Calu3 (cell line): ENCODE measurements at places on chromosomes 12 and 14.

GRCh38 chr14:52253503-52253902 lies 14.0 kb upstream of the PTGDR start:
- DNase-seq: no peak

- DNase-seq: no peak
Observed at GRCh38 chr14:55294603-55295002, 23.4 kb downstream of the FBXO34 start.

DNA sequence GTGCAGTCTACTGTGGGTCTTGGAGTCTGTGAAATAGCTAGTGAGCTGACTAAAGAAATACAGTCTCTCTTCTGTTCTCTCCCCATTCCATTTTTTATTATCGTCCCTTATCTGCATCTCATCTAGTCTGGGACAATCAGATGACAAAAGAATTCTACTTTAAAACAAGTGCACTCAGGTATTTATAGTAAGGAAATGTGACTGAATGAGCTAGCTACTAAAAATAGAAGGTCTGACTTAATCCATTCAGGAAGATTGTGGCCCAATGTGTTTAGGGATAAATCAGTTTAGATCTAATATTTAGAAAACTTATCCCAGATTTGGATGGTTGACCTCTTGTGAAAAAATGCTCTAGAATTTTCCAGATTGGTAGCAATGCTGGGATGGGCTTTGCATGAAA lies 126.8 kb upstream of the NRXN3 start:
- DNase-seq: no peak

DNA sequence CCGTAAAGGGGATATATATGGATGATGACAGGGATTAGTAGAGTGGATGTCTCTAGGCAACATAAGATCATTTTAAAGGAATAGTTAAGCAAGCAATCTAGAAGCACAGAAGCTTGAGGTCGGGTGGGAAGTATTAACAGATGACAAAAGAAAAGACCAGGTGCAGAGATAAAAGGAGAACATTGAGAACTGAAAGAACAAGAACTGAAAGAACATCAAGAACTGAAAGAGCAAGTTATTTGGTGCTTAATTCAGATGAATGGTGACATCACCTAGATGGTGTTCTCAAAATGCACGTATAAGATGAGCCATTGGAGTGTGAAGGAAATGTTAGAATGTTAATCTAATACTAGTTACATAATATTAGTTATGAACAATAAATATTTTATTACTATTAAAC lies 224.0 kb upstream of the PDE3A start:
- DNase-seq: no peak

DNA sequence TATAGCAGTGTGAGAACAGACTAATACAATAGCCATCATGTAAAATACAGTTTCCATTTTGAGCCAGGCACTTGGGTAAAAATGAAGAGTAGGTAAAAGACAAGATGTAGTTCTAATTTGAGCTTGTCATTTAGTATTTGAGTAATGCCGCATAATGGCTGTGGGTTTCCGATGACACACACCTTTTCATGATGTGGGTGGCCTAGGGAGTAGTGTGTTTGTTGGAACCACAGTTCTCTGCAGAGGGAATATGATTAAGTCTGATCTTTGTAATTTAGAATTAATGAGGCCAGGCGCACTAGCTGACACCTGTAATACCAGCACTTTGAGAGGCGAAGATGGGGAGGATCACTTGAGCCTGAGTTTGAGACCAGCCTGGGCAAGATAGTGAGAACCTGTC lies 61.8 kb downstream of the RCOR1 start:
- DNase-seq: no peak

DNA sequence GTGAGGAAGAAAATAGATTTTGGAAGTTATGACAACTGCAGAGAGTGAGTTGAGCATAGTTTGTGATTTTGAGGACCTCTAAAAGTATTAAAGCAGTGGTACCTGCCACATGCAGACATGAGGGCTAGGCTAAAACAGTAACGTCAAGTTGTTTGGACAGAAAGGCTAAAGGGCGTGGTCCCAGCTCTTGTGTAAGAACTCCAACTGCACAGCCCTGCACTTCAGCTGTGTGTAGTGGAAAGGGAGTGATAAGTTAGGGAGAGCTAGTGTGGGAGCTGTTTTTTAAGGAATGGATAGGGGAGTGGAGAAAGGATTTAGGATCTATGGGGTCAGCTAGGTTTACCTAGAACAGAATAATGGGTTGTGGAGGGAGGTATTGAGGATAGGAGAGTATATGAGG lies 39.5 kb downstream of the TESPA1 start:
- no peak for DNase-seq

GRCh38 chr12:62396750-62397149 lies 69.9 kb upstream of the MON2 start:
- no peak for DNase-seq

DNA sequence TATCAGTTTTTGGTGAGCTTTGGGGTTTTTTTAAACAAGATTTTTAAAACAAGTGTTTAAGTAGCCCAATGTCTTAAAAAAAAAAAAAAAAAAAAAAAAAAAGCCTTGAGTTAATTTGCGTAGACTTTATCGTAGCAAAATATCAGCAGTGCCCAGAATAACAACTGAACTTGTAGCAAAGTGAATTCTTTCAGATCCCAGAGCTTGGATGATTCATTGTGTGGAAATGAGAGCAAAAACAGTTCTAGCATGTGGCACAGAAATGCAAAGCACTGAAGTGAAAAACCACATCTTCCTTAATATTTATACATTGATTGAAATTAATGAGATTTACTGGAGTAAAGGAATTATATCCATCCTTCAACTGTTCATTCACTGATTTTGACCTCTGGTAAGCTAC lies 258.1 kb downstream of the EGLN3 start:
- no peak for DNase-seq

DNA sequence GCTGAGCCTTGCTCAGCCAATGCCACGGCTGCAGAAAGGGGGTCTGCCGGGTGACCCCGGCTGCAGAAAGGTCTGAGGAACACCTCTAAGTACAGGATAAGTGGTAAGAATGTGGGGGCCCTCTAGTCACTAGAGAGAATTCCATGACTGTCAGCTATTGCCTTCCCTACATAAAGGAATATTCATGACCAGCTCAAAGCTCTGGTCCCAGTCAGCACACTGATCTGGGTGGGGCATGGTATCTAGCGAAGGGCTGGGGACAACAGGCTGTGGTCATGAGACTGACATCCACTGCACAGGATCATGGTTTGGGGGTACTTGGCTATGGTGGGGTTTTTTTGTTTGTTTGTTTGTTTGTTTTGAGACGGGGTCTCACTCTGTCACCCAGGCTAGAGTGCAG lies 42.1 kb downstream of the DCAF4 start:
- no peak for DNase-seq

DNA sequence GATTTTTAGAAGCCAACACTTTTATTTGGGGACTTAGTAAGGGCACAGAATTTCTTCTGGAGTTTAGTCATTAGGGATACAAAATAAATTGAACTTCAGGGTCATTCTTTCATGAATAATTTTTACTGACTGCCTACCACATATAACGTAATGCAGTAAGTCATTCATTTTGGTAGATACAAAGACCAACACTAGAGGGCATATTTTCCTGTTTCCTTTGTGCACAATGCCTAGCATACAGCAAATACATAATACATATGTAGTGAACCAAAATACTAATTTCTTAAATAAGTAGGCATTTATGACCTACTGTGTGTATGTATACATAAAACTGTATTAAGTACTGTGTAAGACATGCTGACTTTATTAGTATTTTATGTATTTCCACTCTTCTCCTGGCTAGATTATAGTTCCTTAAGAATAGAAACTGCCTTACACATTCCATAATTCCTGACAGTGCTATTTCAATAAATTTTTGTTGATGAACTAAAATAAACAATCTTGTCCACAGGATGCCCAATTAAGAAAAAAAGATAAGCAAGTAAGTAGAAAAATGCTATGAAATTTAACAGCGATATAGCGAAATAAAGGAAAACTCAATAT lies 47.9 kb downstream of the PPP1R12A start:
- no peak for DNase-seq

- no peak for DNase-seq
Observed at GRCh38 chr12:69932676-69933552, 107.9 kb downstream of the MYRFL start.

GRCh38 chr12:9751204-9752144 lies 9.2 kb downstream of the CD69 start:
- no peak for DNase-seq

- no peak for DNase-seq
Observed at GRCh38 chr14:104349950-104350349, 211.6 kb downstream of the KIF26A start.
